ENCODE measurements at places on chromosomes 1 and 21.

DNA sequence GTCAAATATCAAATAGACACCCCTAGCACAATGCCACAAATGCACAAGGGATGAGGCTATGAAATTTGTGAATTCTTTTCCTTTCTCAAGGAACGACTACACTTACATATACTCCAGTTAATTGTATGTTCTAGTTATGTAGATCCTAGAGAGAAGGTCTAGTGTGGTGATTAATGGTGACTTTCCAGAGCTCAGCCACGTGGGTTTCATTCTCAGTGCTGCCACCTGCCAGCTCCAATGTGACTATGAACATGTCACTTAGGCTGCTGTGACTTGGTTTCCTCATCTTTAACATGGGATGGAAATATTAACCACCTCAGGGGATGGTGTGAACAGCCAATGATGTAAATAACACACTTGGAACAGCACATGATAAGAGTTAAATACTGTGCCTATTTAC is 138.3 kb downstream of the APP start:
- no peak for DNase-seq

GRCh38 chr1:3524556-3525203 is 70.2 kb downstream of the ARHGEF16 start:
- no peak for DNase-seq

GRCh38 chr1:59179673-59180072 is 117.2 kb upstream of the FGGY start:
- DNase-seq = no peak

DNA sequence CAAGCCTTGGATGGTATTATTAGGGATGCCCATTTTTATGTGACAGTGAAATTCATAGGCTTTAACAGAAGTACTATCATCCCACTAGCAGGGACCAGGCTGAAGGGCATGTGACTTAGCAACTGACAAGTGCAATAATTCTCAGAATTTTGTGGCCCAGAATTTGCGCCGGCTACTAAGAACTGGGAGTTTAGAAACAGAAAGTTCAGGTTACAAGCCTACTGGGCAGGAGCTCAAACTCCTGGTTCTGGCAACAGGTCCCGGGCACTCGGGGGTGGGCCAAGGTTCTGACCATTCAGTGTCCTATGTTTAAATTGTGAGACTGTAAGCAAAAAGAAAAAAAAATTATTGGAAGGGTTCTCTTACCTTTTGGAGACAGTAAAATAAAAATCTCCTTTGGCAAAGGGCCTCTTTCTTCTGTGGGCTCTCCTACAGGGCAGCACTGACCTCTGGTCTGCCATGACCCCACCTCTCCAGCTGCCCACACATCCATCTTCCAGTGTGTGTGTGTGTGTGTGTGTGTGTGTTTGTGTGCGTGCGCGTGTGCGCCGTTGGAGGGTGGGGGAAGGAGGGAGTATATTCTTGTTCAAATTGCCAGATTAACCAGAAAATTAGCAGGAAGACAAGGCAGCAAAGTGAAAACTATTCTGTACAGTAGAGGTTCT is 26.1 kb downstream of the IRF2BP2 start:
- DNase-seq = no peak

DNA sequence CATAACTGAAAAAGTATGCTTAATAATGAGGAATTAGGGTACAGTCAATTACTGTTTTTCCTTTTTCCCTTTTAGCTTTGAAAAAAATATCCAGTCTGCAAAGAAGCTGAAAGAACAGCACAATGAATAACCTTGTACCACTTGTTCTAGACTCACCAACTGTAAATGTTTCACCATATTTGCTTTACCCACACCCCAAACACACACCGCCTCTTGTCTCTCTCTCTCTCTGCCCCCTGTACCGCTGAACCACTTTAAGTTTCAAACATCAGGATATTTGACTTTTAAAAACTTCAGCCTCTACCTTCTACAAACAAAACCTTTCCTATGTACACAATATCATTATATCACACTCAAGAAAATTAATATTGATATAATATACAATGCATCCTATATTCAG is 197.1 kb downstream of the COP1 start:
- no peak for DNase-seq

- no peak for DNase-seq
Measured at GRCh38 chr1:23548704-23549143, 10.6 kb downstream of the ID3 start.

DNA sequence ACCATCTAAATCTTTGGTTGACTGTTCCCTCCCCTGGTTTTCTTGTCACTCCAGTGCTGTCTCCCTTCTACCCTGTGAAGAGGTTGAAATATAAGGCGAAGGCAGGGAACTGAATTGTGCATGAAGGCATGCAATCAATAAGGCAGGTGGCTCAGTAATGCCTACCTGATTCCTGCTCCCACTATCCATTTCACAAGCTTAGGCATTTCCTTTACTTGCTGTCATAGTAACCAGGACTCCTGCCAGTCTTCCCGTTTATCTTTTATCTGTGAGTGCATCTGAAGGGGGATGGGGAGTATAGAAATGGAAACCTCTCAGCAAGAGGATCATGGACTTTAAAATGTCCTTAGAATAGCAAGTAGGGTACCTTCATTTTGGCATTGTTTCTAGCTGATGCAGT is 40.5 kb downstream of the MRPS6 start:
- no peak for DNase-seq

DNA sequence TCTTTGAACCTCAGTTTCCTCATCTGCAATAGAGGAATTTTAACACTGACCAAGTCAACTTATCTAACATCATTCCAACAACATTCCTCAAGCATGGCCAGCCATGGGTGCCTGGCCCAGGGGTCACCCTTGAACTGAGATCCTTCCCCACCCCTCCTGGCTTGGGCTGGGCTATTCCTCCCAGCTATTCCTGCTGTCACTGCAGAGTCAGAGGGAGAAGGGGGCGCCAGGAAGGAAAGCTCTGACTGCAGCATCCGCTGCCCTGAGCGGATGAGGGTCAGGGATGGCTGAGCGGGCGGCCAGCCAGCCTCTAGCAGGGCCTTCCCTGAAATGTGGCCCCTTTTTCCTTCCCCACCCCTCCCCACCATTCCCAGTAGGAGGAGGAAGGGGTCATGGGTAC is 3.1 kb downstream of the TINAGL1 start:
- no peak for DNase-seq

GRCh38 chr1:46686255-46686654 is 14.6 kb downstream of the TEX38 start:
- DNase-seq = no peak

GRCh38 chr1:186435336-186435735 is 25.6 kb downstream of the PDC start:
- DNase-seq = no peak

DNA sequence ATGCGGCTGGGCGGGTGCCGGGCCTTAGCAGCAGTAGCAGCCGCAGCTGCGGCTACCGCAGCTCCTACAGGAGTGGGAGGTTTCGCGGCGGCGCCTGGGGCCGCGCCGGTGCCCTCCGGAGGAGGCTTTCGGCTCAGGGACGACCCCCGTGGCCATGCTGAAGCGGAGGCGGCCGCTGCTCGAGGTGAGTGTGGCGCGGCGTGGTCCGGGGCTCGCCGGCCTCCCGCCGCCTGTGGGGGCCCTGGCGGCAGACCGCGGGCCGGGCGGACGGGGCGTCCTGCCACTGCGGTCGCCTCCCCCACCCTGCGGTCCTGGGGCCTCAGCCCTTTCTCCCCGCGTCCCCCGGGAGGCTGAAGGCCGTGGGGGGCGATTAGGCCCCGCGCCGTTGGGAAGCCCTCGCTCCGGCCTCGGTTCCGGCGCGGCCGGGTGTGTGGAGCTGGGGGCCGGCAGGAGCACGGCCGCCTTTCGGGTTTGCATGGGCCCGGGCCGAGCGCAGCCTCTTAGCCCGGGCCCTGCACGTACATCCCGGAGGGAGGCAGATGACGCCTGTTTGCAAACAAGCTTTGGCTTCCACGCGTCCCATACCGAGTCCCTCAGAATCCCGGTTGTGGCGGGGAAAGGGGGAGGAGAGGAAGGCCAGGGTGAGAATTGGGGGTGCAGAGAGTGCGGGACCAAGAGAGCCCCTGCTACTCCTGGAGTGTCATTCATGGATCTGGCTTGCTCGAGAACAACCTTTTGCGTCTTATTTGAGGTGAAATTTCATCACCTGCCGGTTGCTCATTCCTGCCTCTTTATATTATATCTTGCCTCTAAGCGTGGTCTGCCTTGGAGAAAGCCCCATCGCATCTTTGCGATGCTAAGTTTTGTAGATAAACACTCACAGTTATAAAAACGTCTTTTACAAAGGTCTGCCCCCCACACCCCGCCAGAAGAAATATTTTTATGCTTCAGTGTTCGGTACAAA is 613 bp downstream of the ZFYVE9 start:
- peak; percentile 32 for DNase-seq

DNA sequence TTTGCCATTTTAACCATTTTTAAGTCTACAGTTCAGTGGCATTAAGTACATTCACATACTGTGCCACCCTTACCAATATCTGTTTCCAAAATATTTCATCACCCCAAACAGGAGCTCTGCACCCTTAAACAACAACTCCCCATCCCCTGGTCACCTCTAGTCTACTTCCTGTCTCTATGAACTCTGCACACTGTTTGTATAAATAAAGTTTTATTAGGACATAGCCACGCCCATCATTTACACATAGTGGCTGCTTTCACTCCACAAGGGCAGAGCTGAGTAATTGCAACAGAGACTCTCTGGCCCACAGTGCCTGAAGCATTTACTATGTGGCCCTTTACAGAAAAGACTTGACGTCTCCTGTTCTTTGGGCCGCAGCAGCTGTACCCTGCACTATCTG is 30.1 kb downstream of the KCNAB2 start:
- no peak for DNase-seq

GRCh38 chr1:93629101-93630059 is 52.3 kb downstream of the BCAR3 start:
- DNase-seq = no peak

DNA sequence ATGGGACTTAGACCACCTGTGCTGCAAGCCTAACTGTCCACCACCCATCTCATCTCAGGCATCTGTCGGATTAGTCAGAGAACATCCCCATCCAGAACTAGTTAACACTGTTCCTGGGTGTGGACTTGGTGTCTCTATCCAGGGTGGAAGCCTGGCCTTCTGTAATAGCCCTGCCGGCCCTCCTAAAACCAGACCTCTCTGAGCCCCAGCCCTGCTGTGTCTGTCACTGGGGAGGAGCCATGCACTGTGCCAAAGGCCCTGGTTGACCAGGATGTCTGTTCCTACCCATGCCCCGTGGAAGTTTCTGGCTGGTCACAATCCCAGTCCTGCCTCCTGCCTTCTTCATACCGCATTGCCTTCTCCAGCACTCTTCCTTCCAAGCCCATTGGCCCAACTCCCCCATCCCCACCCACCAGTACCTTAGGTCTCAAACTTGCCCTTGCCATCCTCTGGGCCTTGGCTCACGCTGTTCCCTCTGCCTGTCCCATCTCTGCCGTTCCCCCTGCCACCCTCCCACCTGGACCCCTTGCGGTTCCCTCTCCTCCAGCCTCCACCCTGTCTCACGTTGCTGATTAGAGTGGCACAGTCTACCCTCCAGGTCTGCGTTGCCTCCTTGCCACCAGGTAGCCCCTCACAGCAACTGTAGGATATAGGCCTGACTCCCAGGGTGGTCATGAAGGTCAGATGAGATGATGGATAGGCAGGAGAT is 105.6 kb downstream of the EPHB2 start:
- no peak for DNase-seq

GRCh38 chr1:231519166-231519565 is 9.3 kb upstream of the TSNAX start:
- DNase-seq = no peak

GRCh38 chr21:44378646-44379514 is 25.5 kb downstream of the TRPM2 start:
- DNase-seq = no peak
